ENCODE measurements at places on chromosomes 3 and 15.

DNA sequence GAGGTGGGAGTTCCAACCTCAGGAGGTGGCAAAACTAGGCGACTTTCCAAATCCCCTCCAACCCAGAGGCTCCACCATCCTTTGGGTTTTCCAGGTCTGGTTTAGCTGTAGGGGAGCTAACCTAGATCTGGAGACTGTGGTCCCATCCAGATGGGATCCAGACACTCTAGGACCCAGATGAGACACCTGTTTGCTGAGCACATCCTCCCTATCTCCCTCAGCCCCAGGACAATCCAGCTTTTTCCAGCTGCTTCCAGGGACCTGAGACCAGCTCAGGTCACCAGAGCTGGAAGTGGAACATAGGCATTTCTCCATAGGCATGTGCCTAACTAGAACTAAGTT is 18.2 kb downstream of the CRTAP start:
- DNase-seq = no peak

DNA sequence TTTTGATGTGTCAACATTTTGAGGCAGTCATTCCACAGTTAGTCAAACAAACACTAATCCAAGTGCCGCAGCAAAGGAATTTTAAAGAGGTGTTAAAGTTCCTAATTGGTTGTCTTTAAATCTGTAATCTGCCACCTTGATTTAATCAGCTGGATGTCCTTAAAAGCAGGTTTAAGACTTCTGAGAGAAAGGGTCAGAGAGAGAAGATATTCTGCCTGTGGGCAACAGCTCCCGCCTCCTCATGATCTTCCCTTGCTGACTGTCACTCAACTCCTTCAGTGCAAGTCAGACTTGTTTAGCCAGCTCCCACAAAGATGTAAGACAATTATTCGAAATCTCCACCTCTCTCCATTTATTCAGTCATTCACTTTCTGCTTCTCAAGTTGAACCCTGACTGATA is 92.6 kb upstream of the MYRIP start:
- DNase-seq = no peak

GRCh38 chr3:48157950-48158376 is 30.3 kb downstream of the CDC25A start:
- DNase-seq = peak; percentile 47

DNA sequence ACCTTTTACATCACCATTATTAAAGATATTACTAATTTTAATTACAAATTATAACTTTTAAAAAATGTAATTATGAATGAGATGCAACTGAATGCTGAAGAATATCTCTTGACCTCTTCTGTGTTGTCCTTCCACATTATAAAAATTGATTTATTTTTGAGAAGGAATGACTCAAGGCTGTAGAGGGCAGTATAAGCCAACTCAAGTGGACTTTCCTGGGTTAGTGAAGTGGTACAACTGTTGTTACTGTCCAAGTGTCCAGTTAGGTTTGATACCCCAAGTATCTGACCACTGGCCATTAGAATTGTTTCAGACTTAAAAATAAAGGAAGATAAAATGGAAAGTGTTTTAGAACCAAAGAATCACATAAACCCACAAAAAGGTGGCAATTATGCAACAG is 51.9 kb downstream of the BBX start:
- DNase-seq = no peak

- no peak for DNase-seq
These were observed 1106.0 kb downstream of the OTOL1 start for GRCh38 chr3:162602619-162603018.

- DNase-seq = no peak
These were observed 3.1 kb upstream of the C3orf33 start for GRCh38 chr3:155809181-155809580.

DNA sequence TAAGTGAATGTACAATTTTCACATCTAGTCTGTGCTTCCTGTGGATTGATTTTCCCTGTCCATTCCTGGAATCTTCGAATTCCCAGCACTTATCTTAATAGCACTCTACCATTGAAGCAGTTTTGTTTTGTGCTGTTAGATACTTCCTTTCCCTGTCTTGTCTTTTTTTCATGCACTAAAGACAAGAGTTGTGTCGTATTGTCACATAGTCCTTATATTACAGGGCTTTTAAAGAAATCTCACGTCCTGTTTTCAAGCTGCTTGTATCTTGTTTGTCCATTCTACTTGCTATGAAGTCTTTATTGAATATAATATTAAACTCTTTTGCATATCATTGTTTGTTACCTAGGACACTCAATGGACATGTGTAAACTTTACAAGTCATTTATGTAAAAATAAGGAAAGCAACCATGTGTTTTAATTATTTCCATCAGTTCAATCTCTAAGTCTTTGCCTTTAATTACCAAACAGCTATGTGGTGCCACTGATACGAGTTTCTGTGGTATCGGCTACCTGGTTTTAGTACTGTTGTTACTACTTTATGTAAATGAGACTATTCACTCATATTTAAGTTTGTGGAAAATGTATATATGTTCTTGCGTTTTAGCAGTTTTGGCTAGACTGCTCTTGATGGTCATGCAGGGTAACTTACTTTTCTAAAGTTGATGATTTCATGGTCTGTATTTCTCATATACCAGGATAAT is 10.3 kb downstream of the PIK3CA start:
- no peak for DNase-seq

- DNase-seq = no peak
These were observed 13.5 kb upstream of the SEC13 start for GRCh38 chr3:10334459-10334858.

GRCh38 chr3:159828542-159828943 is 160.1 kb upstream of the IL12A start:
- no peak for DNase-seq

- no peak for DNase-seq
These were observed 108.8 kb downstream of the TOP2B start for GRCh38 chr3:25555695-25556437.

DNA sequence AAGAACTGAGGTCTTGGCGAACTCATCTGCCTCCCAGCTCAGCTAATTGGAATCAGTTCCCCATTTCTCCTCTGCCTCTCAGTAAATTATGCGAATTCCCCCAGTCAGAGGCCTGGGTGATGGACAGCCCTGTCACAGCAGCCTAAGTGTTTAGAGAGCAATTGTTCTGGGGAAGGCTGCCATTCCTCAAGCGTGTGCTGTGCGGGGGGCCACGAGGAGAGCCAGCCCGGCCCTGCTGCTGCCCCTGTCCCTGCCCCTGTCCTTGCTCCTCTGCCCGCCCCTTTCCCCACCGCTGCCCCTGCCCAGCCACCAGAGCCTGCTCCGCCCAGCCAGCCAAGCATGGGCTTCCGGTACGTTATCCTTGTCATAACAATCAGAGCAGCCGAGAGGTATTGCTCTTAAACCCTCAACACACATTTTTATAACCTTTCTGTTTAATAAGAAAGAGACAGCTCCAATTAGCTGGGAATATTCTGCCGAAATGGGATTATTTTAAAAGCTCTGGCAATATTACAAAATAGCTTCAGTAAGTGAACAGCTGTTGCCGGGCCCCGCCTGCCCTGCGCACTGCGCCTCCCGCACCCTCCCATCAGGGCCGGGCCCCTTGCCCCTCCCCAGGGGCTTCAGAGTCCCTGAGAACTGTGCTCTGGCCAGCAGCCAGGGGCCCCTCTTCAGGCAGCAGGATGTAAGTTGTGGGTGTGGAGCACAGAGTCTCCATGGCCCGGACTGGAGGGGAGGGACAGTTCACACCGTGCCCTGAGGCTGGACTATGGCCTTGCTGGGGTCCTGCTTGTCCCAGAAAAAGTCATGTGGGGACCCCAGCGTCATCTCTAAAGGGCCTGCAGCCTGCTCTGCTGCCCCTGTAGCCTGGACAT is 12.4 kb upstream of the CACNA2D2 start:
- DNase-seq = no peak

DNA sequence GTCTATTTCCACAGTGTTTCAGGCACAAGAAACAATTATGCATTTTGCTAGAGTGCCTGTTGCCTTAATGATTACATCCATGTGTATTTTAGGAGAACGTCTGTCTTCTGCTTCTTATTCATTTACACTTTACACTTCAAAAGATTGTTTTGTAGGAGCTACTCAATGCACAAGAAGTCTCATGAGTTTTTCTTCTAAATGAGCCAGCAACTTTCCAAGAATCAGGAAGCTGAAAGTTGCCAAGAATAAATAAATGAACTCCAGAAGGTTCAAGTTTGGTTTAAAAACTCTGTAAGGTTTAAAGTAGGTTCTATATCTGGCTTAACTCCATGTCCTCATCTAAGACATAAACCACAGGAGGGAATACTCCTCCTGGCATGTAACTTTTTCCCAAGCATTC is 103.8 kb upstream of the ADPGK start:
- no peak for DNase-seq

DNA sequence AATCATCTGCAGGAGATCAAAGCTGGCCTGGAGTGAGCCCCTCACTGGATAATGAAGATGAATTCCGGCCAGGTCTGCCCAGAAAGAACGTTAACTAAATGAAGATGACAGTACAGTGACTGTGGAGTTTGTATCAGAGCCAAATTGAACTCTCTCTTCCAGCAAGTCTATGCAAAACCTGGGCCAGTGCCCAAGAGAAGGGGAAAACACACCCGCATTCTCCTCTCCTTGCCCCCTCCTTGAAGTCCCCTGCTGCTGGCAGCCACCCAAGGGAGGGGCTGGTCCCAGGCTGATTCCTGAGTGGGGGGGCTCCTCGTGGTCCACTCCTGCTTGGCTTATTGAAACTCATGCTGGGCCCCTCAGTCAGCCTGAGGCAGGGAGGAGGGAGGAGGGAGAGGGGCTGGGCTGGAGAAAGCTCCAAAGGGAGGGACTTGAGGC is 155.7 kb downstream of the RAB11A start:
- DNase-seq = no peak

DNA sequence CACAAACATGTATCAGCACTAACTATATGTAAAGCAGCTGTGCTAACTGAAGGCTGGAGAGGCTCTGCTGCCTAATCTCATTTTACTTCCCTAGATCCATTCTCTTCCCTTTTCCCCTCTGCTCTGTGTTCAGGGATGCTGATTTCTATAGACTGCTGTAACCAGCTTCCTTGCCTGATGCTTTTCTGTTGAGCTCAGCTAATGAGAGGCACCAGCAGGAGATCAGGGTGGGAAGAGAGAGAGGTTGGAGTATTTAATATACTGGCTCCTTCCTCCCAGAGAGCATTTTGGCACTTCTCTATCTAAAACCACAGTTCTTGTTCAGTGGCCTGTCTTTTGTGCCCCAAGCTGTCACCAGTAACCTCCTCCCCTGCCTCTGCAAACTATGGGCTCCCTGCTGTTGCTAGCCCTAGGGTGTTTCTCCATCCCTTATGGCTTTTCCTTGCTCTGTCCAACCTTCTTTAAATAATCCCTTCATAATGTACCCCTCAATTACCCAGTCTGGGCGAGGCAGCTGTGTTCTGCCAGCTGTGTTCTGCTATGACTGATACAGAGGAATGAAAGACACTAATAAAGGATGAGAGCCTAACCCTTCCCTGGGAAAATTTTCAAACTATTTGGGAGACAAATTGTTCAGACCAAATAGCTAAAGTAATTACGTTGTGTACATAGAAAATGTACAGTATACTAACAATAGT is 69.5 kb downstream of the CADPS start:
- DNase-seq = no peak

DNA sequence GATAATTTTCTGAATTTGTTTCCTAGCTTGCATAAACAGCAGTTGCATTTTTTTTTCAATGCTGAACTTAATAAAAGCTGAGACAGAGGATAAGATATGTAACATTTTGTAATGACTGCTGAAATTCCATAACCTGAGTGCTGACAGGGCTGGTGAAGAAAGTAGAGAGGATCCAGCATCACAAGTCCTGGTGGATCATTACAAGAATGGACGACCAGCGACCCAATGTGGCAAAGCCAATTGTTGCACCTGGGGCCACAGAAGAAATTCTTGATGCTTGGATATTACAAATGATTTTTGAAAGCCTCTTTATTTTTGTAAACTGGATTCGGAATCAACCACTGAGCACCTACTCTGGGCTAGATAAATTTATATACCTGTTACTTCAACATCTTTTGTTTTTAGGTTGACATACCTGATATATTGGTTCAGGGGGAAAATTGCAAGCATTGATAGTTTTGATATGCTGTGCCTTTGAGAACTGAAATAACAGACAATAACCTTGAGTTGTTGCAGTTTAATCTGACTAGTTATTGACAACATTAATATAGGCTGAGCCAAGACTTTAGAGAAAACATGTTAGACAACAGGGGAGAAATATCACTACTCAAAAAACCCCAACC is 3.9 kb upstream of the ACTL6A start:
- peak; percentile 59 for DNase-seq

DNA sequence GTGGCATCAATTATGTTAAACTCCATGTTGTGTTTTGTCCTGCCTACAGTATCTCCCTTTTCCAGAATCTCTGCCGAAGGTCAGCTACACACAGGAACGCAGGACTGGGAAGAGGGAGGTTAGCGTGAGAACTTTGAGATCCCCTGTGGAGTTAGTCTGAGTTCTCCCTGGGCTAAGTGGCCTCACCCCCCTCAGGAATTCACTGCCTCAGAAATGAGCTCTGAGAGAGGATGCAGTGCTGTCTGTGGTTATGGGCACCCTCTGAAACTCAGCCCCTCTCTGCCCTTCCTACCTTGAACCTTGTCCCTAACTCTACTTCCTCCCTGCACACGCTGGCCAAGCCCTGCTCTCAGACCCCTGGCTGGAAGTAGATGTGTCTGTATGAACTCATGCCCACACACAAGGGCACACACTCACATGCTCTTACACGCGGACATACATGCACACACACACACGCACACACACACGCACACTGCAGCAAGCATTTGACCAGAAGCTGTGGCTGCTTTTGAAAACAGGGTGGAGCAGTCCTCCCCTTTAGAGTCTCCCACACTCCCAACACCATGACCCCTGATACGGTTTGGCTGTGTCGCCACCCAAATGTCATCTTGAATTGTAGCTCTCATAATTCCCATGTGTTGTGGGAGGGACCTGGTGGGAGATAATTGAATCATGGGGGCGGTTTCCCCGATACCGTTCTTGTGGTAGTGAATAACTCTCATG is 5.3 kb upstream of the VIPR1 start:
- DNase-seq = peak; percentile 45

DNA sequence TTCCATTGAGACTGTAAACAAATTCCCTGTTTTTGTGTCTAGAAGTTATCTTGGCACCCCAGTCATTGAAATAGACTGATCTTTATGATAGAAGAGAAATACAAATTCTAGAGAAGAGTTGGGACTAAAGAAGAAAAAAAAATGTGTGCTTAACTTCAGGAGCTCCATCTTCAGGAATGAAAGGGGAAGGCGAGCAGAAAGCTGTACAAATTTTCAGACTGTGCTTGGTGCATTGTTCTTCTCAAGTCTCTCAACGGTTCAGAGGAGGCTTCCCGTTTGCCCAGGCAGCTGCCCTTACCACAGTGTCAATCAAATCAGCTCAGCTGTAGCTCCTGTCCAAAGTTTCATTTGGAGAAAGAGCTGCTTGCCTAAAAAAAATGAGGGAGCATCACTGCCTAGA is 41.7 kb downstream of the OXSM start:
- DNase-seq = no peak
